ENCODE measurements at places on chromosomes 7 and 10. TPM values are rescaled to one million over a fixed set of nuclear protein-coding genes. Genes with fewer than 3 reads are reported as not detected.

GRCh38 chr10:8498881-8499280 is 444.4 kb downstream of the GATA3 start:
- H3K36me3 ChIP-seq = no peaks in the 10 kb centered on the region
- no peak overlapping the region for H3K4me3 ChIP-seq
- H3K4me1 ChIP-seq = no peaks in the 10 kb centered on the region
- no peak overlapping the region for H3K27ac ChIP-seq

- peaks cover 74% of the 10 kb centered on the region for H3K4me1 ChIP-seq
- DNase-seq = no peak
- H3K27me3 ChIP-seq = no peaks in the 10 kb centered on the region
- H3K36me3 ChIP-seq = no peaks in the 10 kb centered on the region
- H3K4me3 ChIP-seq = peak overlapping the region; percentile 43
Measured at GRCh38 chr7:155809332-155809946, 2.8 kb downstream of the SHH start.

DNA sequence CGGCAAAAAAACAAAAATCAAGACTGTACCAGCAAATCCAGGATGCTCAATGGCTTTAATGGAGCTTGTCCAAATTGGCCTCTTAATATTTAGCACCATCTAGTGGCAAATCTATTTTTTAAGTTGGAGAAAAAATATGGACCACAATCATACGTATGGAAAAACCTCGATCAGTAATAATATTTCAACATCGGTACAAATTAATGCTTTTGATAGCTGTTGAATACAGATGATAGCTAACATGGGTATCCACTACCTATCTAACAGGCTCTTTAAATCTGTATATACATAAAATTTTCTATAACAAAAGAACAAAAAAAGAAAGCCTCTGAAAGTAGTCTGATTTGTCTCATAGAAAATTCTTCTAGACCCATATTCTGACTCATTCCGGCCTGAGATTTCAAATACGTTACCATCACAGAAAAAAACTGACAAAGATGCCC is 29.2 kb downstream of the COA1 start:
- no peaks in the 10 kb centered on the region for H3K4me1 ChIP-seq
- no peaks in the 10 kb centered on the region for H3K27me3 ChIP-seq
- no peak for DNase-seq
- no peak overlapping the region for H3K27ac ChIP-seq
- no peaks in the 10 kb centered on the region for H3K36me3 ChIP-seq
- no peak overlapping the region for H3K4me3 ChIP-seq

DNA sequence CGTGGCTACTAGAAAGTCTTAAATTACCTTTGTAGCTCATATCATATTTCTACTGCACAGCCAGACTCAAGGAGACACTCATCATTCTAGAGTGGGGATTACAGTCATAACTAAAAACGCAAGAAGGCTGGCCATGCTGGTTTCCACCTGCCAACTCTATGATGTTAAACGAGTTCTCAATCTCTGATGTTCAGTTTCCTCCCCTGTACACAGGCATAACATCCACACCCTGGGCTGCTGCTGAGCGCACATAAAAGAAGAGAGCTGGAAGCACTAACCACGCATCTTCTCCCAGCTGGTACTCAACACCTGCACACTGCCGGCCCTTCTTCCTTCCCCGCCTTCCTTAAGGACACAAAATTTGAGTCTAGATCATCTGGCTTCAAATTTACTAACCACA is 60.5 kb downstream of the SORBS1 start:
- H3K4me1 ChIP-seq = peaks cover 39% of the 10 kb centered on the region
- DNase-seq = no peak
- H3K27ac ChIP-seq = no peak overlapping the region
- no peaks in the 10 kb centered on the region for H3K27me3 ChIP-seq

Gene GAD2
- total RNA-seq = not detected

Gene SKAP2
- 39.8 TPM for total RNA-seq

GRCh38 chr7:96188591-96188991 is 133.3 kb downstream of the SLC25A13 start:
- H3K36me3 ChIP-seq = peaks cover 5% of the 10 kb centered on the region

GRCh38 chr7:121510302-121510701 is 114.2 kb upstream of the FAM3C start:
- no peak overlapping the region for H3K27ac ChIP-seq
- no peaks in the 10 kb centered on the region for H3K36me3 ChIP-seq
- H3K27me3 ChIP-seq = no peaks in the 10 kb centered on the region
- DNase-seq = no peak
- no peak overlapping the region for H3K4me3 ChIP-seq

DNA sequence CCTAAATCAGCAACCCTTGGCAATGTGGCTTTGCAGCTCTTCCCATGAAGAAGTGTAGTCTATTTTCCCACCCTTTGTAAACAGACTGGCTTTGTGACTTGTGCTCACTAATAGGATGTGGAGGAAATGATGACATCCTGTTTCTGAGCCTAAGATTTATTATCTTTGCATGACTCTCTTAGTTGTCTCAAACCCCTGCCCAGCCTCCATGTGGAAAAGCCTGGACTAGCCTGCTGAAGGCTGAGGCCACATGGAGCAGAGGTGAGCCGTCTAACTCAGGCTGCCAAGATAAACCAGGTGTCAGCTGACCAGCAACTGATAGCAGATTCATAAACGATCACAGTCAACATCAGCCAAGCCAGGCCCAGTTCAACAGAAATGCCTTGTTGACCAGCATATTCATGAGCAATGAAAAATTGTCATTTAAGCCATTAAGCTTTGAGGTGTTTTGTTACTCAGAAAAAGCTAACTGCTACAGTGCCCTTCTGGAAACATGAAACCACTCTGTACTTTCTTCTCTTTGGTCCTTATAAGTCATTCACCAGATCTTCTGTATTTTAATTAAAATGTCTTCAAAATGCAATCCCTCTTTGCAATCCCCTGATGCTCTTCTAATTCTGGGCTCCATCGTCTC is 586.3 kb upstream of the ANKRD30A start:
- no peaks in the 10 kb centered on the region for H3K36me3 ChIP-seq
- H3K27ac ChIP-seq = no peak overlapping the region
- H3K4me1 ChIP-seq = no peaks in the 10 kb centered on the region
- no peaks in the 10 kb centered on the region for H3K27me3 ChIP-seq
- no peak overlapping the region for H3K4me3 ChIP-seq

Gene UTF1
- 0.26 TPM for total RNA-seq
